ENCODE measurements at places on chromosomes 5 and 9. TPM values are rescaled to one million over a fixed set of nuclear protein-coding genes. Genes with fewer than 3 reads are reported as not detected.
A peak's percentile ranks its signal among the peaks of the same experiment; 100 is the strongest.

BTNL3 gene
- polyA plus RNA-seq = not detected

DNA sequence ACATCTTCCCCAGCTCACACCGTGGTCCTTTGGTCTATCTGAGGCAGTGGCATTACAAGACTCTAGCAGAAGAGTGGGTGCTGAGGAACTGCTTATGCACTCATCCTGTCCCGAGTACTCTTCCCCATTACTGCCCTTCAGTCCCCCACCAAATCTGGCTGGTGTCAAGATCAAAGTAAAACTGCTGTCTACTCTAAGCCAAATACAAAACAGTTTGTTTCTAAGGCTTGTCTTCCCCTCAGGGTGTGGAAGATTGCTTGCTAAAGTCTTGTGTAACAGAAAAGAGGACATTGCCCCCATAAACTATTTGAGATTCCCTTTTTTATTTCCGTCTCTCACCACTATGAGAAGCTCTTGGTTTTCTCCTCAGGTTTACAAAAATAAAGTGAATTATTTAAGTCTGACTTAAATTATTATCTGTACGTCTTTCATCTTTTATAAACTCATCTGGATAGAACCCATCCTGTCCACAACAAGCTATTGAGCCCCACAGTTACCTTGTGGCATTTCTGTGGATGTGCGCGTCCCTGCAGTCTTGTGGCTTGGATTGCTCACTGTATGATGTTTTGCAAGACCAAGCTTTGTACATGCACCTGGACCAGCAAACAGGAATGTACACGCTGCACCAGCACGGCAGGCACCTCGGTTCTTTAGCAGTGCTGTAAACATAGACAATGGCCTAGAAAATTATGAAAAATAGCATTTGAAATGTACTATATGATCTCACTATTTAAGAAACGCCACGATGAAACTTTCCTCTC is 61.0 kb downstream of the CYSTM1 start:
- H3K27ac ChIP-seq = no peak overlapping the region
- H3K4me3 ChIP-seq = no peak overlapping the region
- no peaks in the 10 kb centered on the region for H3K36me3 ChIP-seq

GRCh38 chr5:30450153-30450552 is 743.3 kb upstream of the CDH6 start:
- H3K27ac ChIP-seq = no peak overlapping the region
- H3K4me1 ChIP-seq = no peaks in the 10 kb centered on the region
- H3K36me3 ChIP-seq = no peaks in the 10 kb centered on the region

DNA sequence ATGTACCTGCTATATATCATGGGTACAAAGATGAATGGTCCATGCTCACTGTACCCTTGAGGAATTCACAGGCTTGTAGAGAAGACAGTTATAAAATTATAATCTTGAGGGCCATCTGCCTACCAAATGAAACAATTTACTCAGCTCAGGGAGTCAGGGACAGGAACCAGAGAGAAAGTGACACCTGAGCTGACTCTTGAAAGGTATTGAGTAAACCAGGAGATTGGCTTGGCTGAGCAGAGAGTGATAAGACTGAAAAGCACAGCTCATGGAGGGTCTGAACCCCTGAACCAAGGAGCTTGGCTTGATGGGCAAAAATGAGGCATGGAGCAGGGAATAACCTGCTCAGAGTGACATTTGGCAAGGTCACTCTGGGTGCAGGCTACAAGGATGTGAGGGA is 147.3 kb downstream of the FAM114A2 start:
- no peak overlapping the region for H3K4me3 ChIP-seq
- no peak overlapping the region for H3K27ac ChIP-seq
- H3K27me3 ChIP-seq = peaks cover 2% of the 10 kb centered on the region
- DNase-seq = no peak
- H3K4me1 ChIP-seq = no peaks in the 10 kb centered on the region

DNA sequence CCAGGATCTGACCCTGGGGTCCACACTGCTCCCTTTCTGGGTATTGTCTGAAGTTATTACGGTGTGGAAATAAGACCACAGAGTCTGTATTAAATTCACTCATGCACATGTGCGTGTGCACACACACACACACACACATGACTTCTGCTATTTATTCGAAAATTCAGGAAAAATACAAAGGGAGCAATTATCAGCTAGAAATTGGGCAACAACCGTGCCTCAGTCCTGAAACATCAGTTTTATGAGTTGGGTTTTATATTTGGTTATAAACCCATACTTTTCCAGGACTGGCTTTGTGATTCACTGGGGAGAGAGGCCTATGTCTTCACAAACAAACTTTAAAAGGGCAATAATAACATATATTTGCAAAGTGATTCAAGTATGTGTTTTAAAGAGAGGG is 90.2 kb downstream of the ANGPTL2 start:
- DNase-seq = no peak
- H3K27me3 ChIP-seq = peaks cover 10% of the 10 kb centered on the region
- H3K4me1 ChIP-seq = no peaks in the 10 kb centered on the region
- H3K27ac ChIP-seq = no peak overlapping the region

IFNA10 gene
- not detected for polyA plus RNA-seq

WNT8A gene
- not detected for polyA plus RNA-seq

GRCh38 chr5:159061179-159061796 is 38.4 kb downstream of the EBF1 start:
- H3K4me1 ChIP-seq = peaks cover 7% of the 10 kb centered on the region
- H3K36me3 ChIP-seq = no peaks in the 10 kb centered on the region

GRCh38 chr9:20507431-20507830 is 114.9 kb downstream of the MLLT3 start:
- H3K36me3 ChIP-seq = no peaks in the 10 kb centered on the region
- peaks cover 78% of the 10 kb centered on the region for H3K4me1 ChIP-seq
- peak overlapping the region; percentile 48 for H3K27ac ChIP-seq
- no peak for DNase-seq
- H3K4me3 ChIP-seq = no peak overlapping the region

PCDHGA2 gene
- polyA plus RNA-seq = not detected

DNA sequence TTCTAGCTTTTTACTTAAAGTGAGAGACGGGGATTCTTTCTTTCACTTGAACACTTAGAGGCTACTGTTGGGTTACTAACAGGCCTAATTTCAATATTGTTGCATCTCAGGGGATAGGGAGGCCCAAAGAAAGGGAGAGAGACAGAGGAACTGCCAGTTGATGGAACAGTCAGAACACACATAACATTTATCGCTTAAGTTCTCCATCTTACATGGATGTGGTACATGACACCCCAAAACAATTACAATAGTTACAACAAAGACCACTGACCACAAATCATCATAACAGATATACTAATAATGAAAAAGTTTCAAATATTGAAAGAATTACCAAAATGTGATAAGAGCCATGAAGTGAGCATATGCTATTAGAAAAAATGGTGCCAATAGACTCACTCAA is 4.3 kb upstream of the RIC1 start:
- DNase-seq = no peak
- H3K27me3 ChIP-seq = no peaks in the 10 kb centered on the region
- H3K36me3 ChIP-seq = no peaks in the 10 kb centered on the region
- peaks cover 20% of the 10 kb centered on the region for H3K4me1 ChIP-seq
- peak overlapping the region; percentile 5 for H3K4me3 ChIP-seq

DNA sequence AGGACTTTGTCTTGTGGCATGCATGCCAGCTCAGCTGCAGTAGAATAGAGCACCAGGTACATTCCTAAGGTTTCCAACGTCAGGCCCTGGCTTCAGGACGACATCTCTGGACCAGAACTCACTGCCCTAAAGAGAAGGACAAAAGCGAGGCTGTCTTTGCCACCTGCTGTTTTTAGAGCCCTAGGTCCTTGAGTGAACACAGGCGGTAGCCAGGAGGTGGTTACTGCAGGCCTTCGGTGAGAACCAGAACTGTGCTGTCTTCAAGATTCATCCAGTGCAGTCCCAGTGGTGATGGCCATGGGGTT is 288.9 kb upstream of the CDH18 start:
- DNase-seq = no peak
- H3K4me3 ChIP-seq = no peak overlapping the region
- H3K27ac ChIP-seq = no peak overlapping the region
- H3K36me3 ChIP-seq = no peaks in the 10 kb centered on the region
- no peaks in the 10 kb centered on the region for H3K27me3 ChIP-seq
- H3K4me1 ChIP-seq = no peaks in the 10 kb centered on the region

- H3K4me3 ChIP-seq = peak overlapping the region; percentile 78
- peaks cover 44% of the 10 kb centered on the region for H3K27me3 ChIP-seq
- DNase-seq = no peak
- peak overlapping the region; percentile 60 for H3K27ac ChIP-seq
- no peaks in the 10 kb centered on the region for H3K36me3 ChIP-seq
Observed at GRCh38 chr5:176809544-176810080, 747 bp upstream of the UNC5A start.

GRCh38 chr5:98248949-98249348 is 524.5 kb upstream of the RGMB start:
- DNase-seq = no peak
- no peaks in the 10 kb centered on the region for H3K36me3 ChIP-seq
- no peak overlapping the region for H3K27ac ChIP-seq
- no peaks in the 10 kb centered on the region for H3K4me1 ChIP-seq

CACNA1B gene
- not detected for polyA plus RNA-seq

LCN10 gene
- 6.6 TPM for polyA plus RNA-seq

PCA3 gene
- not detected for polyA plus RNA-seq

ASB6 gene
- polyA plus RNA-seq = 29.1 TPM

DNA sequence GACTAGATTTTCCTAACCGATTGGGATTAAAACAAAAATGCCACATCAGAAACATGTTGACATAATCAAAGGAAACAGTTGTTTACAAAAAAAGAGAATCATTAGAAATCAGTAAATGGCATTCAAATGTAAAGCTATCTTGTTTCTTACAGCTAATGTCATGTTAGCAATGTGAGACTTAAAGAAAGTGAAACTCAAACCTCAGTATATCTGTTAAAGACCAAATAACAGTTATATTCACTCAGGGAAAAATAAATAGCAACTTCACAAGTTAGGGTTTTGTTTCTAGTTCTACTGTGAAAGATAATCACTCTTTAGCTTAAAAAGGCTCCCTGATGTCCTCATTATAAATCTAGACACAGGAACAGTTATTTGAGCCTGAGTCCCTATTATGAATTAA is 189.3 kb upstream of the EFNA5 start:
- H3K27me3 ChIP-seq = no peaks in the 10 kb centered on the region
- H3K27ac ChIP-seq = no peak overlapping the region
- H3K36me3 ChIP-seq = peaks cover 6% of the 10 kb centered on the region
- no peak overlapping the region for H3K4me3 ChIP-seq
- DNase-seq = no peak

GRCh38 chr5:167802755-167803431 is 488.6 kb upstream of the WWC1 start:
- H3K27me3 ChIP-seq = no peaks in the 10 kb centered on the region
- H3K4me3 ChIP-seq = no peak overlapping the region
- H3K4me1 ChIP-seq = no peaks in the 10 kb centered on the region
- no peak overlapping the region for H3K27ac ChIP-seq
- H3K36me3 ChIP-seq = no peaks in the 10 kb centered on the region

- no peak overlapping the region for H3K27ac ChIP-seq
- H3K4me3 ChIP-seq = no peak overlapping the region
- no peaks in the 10 kb centered on the region for H3K36me3 ChIP-seq
- DNase-seq = no peak
- peaks cover 32% of the 10 kb centered on the region for H3K4me1 ChIP-seq
- H3K27me3 ChIP-seq = no peaks in the 10 kb centered on the region
Observed at GRCh38 chr9:133949486-133950061, 42.5 kb downstream of the VAV2 start.

GRCh38 chr9:5089737-5090136 is 95.7 kb downstream of the INSL6 start:
- H3K27me3 ChIP-seq = no peaks in the 10 kb centered on the region
- DNase-seq = no peak
- H3K4me3 ChIP-seq = no peak overlapping the region
- H3K36me3 ChIP-seq = peaks cover 34% of the 10 kb centered on the region

GRCh38 chr9:31304576-31304975 is 1079.9 kb upstream of the ACO1 start:
- peaks cover 8% of the 10 kb centered on the region for H3K4me1 ChIP-seq
- H3K27me3 ChIP-seq = no peaks in the 10 kb centered on the region
- H3K4me3 ChIP-seq = no peak overlapping the region

- H3K36me3 ChIP-seq = peaks cover 60% of the 10 kb centered on the region
- no peak for DNase-seq
- H3K4me1 ChIP-seq = peaks cover 55% of the 10 kb centered on the region
- no peak overlapping the region for H3K4me3 ChIP-seq
Observed at GRCh38 chr5:111366388-111366787, 142.2 kb downstream of the CAMK4 start.

DRD1 gene
- polyA plus RNA-seq = not detected

DNA sequence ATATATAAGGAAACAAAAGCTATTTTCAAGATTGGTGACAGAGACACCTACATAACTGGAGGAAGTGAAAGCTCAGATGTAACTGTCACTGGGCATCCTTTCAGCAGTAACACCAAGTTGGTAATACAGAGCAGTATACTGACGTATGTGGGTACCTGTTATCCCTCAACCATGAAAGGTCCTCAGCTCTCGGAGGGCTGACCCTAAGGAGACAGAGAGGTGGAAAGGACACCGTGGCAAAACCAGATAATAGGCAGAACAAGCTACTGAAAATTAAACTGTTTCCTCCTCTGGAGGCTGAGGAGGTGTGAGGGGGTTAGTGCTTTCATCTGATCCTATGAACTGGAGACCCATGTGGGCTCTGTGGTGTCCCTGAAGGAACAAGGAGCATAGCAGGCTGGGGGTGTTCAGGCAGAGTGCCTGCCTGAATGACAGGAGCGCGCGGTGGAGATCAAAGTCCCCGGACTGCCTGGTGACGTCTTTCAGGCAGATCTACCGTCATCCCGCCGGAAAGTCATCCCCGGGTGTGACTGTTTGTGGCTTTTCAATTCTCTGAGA is 130.2 kb upstream of the FSTL4 start:
- no peaks in the 10 kb centered on the region for H3K36me3 ChIP-seq
- peaks cover 10% of the 10 kb centered on the region for H3K27me3 ChIP-seq
- DNase-seq = no peak

DNA sequence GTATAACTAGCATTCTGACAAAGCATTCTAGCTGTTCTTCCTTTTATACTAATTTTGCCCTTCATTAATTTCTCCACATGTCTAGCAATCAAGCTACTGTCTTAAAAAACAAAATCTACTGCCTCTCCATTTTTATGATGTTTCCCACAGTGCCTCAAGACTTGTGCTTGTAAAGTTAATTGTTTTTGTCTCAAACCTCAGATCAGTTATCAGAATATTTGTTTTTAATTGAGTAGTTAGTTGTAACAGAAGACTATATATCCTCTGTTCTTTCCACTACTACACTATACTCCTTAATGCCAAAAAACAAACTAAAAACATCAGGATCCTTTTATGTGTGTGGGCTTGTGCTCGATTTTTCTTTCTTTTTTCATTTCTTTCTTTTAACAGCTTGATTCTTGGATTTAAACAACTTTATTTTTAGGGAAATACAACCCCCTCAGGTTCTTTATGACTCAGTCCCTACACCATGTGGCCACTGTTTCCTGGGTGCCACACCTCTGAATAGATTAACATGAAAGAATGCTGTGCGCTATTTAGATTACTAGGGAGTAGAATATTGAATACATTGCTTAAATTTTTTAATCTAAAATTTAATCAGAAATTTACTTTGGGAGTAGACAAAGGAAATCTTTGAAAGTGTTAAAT is 1.2 kb downstream of the ASPN start:
- no peak for DNase-seq
- no peak overlapping the region for H3K27ac ChIP-seq
- H3K36me3 ChIP-seq = no peaks in the 10 kb centered on the region
- H3K27me3 ChIP-seq = no peaks in the 10 kb centered on the region
